Occipital lobe (tissue), 3 donors: ENCODE measurements at places on chromosomes 7 and 10. TPM values are rescaled to one million over a fixed set of nuclear protein-coding genes. Genes with fewer than 3 reads are reported as not detected.

The SPDYE2 gene
- not detected for total RNA-seq

DNA sequence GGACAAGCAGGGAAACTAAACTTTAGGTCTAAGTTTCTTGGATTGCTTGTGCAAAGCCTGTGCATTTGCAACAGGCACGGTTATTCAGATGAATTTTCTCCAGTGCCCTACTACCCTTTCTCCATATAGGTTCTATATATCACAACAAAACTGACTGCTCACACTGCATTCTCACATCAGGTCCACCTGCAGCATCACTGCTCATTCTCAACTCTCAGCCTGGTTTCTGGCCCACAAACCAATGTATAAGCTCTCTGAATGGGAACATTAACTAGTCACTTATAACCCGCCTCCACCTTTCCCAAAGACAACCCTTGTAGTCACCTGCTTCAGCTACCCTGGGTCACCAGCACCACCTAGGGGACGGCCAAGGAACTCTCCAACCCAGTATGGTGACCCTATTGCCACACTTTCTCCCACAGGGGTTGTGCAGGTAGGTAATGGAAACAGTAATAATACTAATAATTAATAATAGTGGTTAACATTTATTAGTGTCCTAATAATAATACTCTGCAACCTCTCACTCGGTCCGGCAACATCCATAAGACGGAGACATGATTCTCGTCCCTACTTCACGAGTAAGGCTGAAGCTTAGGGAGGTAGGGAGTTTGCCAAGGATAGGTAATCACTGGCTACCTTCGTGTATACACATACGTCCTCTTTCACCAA lies 97.3 kb downstream of the CLEC2L start:
- no peak for DNase-seq

The CLDN4 gene
- total RNA-seq, result 0.31 TPM

The AMPH gene
- total RNA-seq, result 17.0 TPM

DNA sequence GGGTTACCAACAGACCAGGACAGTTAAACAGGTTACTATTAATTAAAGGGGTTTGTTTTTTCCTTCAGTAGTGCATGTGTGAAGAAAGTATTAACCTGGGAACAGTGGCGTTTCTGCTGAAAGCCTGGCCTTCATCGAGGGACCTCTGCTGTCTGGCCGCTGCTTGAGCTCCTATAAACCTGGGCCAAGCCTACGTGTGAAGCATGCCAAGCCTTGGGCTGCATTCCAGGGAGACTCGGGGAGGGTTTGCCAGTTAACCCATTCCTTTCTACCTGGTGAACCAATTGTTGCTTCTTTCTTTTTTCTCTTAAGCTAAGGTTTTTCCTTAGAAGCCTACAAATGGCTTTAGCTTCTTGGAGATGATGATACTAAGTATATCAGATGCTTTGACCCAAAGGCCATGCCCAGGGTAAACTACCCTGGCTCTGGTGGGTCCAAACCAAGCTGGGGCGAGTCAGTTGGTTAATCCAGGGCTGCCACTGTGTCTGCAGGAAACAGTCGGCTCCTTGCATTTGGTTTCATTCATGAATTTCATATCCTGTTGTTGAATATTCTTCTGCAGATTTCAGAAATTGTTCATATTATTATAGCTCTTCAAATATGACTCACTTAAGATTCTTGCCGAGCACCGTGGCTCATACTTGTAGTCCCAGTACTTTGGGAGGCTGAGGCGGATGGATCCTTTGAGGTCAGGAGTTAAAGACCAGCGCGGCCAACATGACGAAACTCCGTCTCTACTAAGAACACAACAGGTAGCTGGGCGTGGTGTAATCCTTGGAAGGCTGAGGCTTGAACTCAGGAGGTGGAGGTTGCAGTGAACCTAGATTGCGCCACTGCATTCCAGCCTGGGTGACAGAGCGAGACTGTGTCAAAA lies 23.8 kb downstream of the PFKP start:
- DNase-seq, result no peak

- DNase-seq, result no peak
Measured at GRCh38 chr7:47600199-47601118, 18.5 kb upstream of the TNS3 start.

- DNase-seq, result no peak
Measured at GRCh38 chr10:84241185-84241790, at the start of gene LRIT1. Gene LRIT1, minus strand, starts transcription at chr10:84241546. Its CDS starts 107 bp downstream, at chr10:84241439.

- DNase-seq, result no peak
Measured at GRCh38 chr7:12930534-12930933, 243.1 kb downstream of the ARL4A start.

- DNase-seq, result no peak
Measured at GRCh38 chr10:88793712-88794299, 8.7 kb upstream of the LIPM start.

DNA sequence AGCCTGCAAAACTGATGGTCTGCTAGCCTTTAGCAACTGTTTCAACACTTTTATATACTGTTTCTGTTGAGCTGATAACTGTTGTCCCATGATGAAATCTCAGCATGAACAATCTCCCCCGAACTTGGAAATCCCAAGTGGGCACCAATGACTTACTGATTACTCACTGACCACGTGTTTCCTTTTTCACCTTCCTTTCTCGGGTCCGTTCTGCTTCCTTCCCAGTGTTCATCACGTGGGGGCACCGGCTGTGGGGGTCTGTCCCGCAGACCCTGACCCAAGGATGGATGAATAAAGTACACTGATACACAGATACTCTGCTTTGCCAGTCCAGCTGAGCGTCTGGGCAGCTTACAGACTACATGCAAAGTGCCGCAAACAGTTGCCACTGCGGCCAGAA lies 39.0 kb upstream of the RASGEF1A start:
- DNase-seq, result no peak

DNA sequence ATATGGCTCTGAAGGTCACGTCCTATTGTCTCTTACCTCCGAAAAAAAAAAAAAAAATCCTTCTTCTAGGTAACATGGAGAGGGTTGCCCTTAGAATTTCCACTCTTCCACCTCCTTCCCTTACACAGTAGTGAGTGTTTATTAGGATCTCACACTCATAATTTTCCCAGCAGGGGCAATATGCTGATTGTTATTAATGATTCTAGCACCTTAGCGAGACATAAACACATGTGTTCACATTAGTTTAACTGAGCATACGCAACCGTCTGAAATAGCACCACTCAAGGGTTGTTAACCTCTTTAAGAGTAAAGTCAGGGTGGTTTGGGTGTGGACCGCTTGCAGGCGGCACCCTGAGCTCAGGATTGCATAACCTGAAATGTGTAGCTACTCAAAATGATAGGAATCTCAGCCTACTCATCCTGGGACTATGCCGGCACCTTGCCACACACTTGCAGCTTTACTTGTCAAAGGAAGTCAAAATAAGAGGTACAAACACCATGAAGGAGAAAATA lies 52.2 kb downstream of the CPEB3 start:
- peak; percentile 20 for DNase-seq

The PDK4 gene
- total RNA-seq, result 11.7 TPM

- no peak for DNase-seq
Measured at GRCh38 chr10:55500931-55501559, 700.0 kb upstream of the PCDH15 start.

- DNase-seq, result no peak
Measured at GRCh38 chr10:131975003-131975402, 6.7 kb downstream of the BNIP3 start.

GRCh38 chr7:99092064-99092720 lies 51.7 kb downstream of the SMURF1 start:
- DNase-seq, result peak; percentile 11

DNA sequence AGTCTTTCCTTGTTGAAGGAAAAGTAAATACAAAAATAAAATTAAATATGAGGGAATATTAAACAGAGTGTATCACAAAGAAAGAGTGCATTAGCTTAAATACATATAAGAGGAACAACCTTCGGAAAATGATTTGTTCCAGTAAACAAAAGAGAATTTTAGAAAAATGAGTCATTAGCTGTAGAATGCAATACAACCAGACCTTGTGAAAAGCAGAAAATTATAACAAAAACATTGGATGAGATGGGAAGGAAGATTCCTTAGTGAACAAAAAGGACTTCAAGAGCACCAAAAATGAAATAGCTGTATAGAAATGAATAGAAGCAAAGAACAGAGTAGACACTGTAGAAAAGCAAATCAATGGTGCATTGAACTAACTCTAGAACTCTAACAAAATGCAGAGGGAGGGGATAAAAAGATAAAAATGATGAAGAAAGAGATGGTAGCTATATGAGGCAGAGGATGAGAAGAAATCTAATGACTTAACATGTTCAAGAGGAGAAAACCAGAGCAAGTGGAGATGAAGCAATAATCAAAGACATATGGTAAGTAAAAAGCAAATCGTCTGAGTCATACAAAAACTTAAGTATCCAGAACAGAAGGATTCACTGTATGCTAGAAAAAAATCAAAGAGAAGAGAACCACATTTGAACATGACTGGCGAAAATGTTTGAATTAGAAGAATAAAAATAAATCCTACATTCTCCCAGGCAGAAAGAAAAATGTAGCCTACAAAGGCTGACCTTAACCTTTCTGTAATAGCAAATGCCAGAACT lies 190.5 kb downstream of the TMEM26 start:
- no peak for DNase-seq

DNA sequence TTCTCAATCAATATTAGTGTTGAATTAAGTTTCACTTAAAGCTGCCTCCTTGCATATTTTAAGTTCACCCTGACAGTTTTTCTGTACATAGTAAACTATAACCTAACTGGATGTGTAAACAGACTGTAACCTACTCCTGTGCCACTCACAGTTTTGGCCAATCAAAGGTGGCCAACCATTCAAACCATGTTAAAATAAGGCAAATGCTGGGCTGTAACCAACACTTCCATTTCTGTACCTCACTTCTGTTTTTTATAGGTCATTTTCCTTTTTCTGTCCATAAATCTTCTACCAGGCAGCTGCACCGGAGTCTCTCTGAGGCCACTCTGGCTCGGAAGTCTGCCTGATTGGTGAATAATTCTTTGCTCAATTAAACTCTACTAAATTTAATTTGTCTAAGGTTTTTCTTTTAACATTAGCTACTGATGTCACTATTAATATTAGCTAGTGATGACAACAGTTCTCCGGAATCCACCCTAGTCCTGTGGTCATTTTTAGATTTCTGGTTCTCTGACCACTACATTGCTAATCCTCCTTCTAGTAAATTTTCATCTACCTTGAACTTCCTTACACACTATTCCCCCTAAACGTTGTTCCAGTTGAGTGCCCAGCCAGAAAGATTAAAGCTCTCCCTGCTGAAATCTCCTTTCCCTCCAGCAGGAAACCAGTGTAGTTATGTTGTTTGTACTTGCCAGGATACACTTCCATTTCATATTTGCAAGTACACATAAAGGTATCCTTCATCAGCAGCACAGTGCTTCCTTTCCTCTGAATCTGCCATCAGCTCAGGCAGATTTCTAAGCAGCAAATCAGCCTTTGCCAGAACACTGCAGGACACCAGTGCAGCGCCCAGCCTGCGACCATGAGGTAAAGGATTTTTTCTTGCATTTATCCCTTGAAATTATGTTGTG lies 18.6 kb upstream of the IFIT2 start:
- no peak for DNase-seq

GRCh38 chr10:22442063-22442462 lies 96.8 kb downstream of the SPAG6 start:
- DNase-seq, result no peak

DNA sequence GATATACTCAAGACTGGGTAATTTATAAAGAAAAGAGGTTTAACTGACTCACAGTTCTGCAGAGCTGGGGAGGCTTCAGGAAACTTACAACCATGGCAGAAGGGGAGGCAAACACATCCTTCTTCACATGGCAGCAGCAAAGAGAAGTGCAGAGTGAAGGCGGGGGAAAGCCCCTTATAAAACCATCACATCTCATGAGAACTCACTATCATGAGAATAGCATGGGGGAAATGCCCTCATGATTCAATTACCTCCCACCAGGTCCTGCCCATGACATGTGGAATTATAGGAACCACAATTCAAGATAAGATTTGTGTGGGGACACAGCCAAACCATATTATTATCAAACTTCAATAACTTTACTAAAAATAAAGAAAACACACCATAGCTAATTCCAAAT lies 30.4 kb upstream of the JAZF1 start:
- no peak for DNase-seq

DNA sequence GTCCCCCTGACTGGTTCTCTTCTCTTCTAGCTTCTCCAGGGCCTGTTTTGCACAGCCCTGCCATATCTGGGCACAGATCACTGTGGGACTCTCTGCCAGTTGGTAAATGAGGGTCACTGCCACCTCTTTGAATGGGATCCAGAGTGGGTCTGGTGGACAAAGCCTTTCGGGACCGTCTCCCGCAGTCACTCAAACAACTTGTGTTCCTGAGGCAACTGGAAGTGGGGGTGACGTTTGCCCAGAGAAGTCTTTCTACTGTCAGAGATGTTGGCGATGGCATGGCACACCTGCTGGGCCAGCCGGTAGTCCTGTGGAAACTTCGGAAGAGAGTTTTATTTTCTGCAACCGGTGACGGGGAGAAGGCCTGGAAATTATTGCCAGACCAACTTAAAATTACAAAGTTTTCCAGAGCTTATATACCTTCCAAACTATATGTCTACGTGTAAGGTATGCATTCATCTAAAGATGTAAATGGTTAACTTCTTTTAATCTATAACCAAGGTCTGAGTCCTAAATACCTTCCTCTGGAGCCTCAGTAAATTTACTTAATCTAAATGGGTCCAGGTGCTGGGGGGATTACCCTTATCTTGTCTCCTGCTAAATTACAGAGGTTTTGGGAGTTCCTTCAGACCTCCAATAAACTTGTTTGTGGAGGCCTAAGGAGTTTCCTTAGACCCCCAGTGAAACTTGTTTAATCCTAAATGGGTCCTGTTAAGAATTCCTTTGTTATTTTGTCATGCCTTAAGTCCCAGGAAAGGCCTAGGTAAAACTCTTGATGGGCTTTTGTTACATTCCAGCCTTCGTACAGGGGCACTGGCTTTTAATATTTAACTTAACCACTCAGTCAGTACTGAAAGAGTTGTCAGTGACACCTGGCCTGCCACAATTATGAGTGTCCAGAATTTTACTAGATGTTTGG lies 94.0 kb downstream of the NPSR1 start:
- DNase-seq, result no peak

DNA sequence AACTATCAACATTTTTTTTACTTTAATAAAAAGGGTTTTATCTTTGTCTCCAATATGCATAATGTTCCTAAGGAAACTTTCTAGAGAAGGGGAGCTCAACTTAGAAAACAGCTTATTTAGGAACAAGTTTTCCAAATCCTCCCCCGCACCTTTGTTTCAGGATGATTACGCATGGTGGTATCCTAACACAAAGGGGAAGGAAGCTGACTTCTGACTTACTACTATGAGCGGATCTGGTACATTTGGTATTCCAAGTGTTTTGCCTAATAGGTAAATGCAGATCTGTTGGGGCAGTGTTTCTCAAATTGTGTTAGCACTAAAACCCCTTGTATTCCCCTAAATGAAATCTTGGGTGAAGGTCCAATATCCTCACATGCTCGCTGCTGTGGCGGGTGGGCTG lies 229.3 kb upstream of the KLF14 start:
- DNase-seq, result no peak

The TSPAN33 gene
- 4.7 TPM for total RNA-seq

DNA sequence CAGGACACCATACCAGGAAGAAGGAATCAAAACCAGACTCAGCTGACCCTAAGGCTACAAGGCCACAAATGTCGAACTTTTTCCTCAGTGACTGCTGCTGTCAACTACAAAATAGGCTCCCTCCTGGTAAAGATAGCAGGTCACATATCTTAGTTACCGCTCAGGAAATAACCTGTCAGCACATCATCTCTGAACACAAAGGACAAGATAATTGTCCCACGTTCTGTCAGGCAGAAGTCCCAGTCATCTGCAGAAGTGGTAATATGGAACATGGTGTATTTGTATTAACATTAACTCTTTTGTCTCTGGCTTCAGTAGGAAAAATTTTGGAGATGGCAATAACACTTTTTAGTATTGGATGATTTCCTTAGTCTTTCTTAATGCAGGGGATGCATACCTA lies 630.2 kb upstream of the LRRTM3 start:
- no peak for DNase-seq
